Cardiac fibroblast (primary cell): ENCODE measurements at places on chromosomes 6 and 20.
A peak's percentile ranks its signal among the peaks of the same experiment; 100 is the strongest.

DNA sequence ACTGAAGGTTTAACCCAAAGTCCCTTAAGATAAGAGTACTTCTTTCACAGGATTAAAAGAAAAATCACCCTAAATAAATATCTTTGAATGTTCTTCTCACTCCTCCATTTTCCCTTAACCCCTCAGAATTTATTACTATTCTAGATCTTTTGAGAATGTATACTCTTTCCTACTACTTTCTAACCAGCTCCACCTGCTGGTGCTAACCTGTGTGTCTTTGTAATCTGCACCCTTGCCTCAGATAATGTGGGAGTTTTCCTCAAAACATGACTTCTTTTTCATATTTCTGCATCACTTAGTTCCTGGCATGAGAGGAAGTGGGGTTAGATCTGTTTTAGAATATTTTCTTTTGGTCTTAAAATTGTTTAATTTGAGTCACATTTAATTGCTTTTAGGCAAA lies 394.2 kb downstream of the BMP2 start:
- DNase-seq = peak; percentile 27

- DNase-seq = peak; percentile 11
These were observed 466.3 kb upstream of the PLCB4 start for GRCh38 chr20:8602389-8603116.

DNA sequence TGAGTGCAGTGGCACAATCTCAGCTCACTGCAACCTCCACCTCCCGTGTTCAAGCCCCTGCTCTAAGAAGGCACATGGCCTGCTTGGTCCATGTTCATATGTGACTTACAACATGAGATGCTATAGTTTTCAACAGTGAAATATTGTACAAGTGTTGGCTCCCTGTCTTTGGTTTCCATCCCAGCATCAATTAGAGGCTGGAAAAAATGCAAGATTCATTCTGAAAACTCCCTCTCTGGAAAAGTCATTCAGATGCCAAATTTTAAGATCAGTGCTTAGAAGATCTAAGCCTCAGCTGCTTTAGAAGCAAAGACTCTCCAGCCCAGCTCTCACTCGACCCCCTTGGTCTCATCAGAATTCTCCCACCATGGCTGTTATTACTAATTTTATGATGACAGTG lies 398.9 kb downstream of the KIF16B start:
- DNase-seq = no peak

DNA sequence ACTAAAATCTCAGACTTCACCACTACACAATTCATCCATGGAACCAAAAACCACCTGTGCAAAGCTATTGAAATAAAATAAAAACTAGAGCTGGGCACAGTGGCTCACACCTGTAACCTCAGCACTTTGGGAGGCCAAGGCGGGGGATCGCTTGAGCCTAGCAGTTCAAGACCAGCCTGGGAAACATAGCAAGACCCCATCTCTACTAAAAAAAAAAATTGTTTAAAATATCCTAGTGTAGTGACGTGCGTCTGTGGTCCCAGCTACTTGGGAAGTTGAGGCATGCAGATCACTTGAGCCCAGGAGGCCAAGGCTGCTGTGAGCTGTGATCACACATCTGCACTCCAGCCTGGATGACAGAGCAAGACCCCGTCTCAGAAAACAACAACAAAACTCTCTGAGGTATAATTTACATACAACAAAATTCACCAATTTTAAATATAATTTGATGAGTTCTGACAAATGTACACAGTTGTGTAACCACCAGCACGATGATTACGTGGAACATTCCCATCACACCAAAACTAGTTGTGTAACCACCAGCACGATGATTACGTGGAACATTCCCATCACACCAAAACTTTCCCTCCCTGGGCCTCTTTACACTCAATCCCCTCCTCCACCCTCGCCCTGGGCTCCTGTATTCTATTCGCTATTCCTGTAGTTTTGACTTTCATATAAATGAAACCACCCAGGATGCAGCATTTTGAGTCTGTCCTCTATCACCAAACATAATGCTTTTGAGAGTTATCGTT lies 107.5 kb downstream of the TAF4 start:
- DNase-seq = no peak

- DNase-seq = peak; percentile 83
These were observed 27.4 kb upstream of the IGF2R start for GRCh38 chr6:159941286-159942113.

- DNase-seq = no peak
These were observed 335.5 kb upstream of the NOX3 start for GRCh38 chr6:155791186-155791585.

DNA sequence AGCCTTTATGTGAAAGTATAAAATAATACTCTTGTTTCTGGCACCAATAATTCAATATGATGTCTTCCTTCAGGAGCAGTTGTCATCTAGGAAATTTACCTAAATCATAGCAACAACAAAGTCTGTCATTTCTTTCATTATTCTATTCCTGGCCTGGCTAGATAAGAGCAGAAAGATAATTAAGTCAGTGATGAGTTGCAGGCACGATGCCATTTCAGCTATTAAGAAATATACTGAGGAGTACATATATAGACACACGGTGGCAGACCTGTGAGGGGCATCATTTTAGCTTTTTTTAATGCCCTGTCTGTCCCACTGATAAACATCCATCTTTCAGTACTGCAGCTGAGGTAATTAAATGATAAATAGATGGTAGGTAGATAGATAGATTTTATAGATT lies 756.1 kb upstream of the EPHA7 start:
- no peak for DNase-seq

DNA sequence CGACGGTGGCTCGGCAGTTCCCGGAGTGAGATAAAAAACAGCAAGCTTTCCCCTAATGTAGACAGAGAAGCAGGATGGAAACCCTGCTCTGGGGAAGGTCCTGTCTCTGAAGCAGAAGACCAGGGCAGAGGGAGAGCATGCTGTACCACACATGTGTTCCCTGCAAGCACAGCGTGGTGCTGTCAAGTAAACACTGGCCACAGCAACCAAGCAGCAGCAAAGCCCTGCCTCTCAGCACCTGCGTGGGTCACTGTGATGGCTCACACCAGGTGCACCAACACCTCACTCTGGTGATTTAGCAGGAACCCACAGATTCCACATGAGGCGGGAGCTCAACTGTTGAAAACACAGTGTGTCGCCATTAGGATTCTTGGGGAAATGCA lies 65.2 kb upstream of the TXNDC5 start:
- peak; percentile 67 for DNase-seq

DNA sequence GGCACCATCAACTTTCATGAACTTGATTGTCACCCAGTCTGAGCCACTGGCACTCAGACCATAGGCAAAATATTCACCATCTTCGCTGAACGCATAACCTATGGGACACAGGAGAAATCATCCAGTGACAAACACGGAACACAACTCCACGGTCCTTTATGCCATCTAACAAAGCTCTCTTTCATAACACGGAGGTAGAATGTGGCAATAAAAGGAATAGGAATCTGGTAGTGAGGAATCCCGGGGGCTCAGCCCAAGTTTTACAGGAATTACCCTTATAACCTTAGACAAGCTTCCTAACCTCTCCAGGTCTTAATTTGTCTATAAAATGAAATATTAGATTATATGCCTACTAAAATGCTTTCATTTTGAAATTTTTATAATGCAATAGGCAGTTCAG lies 29.4 kb downstream of the PREP start:
- no peak for DNase-seq

DNA sequence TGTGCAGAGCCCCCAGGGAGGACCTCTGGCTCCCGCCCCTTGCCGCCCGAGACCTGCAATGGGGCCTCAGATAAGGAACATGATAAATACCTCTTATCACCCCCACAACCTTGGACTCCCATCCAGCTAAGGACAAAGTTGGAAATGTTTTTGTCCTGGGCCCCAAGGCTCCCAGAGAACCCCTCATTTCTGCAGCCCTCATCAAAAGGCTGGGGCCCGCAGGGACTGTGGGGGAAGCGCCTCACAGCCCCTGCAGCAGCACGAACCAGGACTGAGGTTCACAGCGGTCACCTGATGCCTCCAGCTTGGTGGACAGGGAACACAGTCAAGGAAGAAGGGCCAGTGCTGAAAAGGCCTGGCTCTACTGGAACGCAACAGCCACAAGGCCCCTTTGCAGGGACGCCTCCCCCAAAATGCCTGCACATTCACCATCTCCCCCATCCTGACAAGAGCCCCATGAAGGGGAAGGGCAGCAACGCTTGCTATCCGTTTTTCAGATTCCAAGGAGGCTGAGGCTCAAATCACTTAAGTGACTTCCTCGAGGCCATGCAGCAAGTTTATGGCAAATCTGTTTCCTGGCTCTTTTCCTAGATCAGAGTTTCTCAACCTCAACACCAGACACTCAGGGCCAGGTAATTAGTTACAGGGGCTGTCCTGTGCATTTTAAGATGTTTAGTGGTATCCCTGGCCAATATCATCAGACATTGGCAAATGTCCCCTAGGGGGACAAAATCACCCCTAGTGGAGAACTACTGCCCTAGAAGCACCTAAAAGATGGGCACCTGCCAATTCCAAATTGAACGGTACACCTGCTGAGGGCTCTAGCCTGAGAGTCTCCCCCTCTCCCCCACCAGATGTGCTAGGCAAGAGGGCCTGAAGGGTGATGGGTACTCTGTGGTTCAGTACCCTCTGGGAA lies 10.6 kb downstream of the TFEB start:
- no peak for DNase-seq

- no peak for DNase-seq
These were observed 19.2 kb upstream of the BPIFB1 start for GRCh38 chr20:33263784-33264183.

GRCh38 chr6:4210629-4211419 lies 75.4 kb upstream of the ECI2 start:
- peak; percentile 78 for DNase-seq

DNA sequence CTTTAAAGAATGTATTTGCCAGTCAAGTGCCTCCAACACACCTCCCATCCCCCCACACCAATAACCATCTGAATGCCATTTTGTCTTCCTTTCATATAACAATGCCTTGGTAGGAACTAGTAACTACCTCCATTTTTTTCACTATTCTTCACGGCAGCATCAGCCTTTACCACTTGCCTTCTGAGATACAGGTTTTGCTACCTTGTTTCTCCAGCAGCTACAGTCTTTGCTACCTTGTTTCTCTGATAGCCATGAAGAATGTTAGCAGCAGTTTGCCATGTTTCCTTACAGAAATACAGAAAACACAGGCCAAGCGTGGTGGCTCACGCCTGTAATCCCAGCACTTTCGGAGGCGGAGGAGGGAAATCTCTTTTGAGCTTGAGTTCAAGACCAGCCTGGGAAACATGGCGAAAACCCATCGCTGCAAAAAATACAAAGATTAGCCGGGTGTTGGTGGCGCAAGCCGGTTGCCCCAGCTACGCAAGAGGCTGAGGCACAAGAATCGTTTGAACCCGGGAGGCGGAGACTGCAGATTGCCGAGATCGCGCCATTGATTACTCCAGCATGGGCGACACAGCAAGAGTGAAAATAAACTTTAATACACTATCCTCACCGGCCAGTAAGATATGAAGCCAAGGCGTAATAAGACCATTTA lies 100.9 kb downstream of the HFE start:
- peak; percentile 43 for DNase-seq

- DNase-seq = no peak
These were observed 36.3 kb downstream of the PRDM1 start for GRCh38 chr6:106122306-106122918.

DNA sequence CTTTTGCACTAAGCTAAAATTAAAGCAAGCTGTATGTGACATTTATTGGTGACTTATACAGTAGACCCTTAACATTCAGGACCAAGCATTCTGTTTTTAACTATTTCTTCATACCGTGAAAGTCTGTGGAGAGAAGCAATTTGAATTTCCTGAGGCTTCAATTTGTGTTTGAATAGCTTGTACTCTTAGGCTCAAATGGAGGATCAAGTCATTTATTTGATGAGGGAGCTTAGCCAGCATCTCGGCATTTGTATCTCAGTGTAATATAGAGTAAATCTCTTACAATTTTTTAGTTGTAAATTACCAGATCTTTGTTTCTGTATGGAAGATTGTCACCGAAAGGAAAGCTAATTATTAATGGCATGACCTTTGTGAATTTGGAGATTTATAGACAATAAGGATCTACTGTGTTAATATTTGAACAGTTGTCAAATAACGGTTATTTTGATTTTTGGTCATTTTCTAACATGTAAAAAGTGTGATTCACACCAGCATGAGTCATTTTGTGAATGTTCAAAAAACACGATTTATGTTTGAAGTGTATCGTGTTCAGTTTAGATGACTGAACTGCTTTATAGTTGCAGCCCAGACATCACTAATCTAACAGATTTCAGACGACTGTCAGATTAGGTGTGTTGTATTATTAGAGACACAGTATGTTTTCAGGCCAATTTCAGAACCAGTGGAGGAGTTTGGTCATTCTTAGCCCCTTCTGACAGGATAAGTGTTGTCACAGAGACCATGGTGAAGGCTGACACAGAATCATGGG lies 332.9 kb downstream of the CDKAL1 start:
- DNase-seq = no peak
